Panc1 (cell line): ENCODE measurements at places on chromosomes 3 and 15.

DNA sequence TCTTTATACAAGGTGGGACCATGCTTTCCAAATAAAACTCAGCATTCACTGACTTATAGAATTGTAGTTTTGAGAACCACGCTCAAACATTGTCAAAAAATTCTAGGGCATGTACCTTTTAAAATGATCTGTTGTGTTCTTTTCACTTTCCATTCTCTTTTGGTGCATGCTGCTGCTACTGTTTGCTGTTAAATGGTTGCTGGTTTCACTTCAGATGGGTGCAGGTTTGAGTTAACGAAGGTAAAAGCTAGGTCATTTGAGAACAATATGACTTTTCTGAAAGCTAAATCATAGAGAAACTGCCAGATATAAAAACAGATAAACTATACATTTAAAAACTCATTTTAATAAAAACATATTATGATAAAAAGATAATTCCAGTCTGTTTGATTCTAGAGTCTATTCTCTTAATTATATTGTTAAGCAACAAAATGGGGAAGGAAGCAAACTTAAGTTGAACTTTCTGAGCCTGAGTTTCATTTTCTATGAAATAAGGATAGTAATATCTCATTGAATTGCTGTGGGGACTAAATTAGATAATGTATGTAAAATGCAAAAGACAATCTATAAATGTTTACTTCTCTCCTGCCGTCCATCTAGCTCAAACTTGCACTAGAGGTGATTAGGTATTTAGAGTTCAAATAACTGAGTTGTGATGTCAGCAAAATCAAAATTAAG, 82.4 kb downstream of the OXSM start:
- no peak for DNase-seq

DNA sequence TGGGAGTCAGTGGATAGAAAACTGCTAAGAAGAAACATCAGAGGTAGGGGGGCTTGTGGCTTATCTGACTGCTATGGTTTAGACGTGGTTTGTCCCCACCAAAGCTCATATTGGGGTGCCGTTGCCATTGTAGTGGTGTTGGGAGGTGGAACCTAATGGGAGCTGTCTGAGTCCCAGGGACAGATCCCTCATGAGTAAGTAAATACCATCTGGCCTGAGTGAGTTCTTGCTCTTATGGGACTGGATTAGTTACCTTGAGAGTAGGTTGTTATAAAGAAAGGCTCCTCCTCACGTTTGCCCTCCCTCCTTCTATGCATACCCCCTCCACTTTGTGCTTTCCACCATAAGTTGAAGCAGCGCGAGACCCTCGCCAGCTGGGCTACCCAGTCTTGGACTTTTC, 53.4 kb upstream of the VILL start:
- no peak for DNase-seq

DNA sequence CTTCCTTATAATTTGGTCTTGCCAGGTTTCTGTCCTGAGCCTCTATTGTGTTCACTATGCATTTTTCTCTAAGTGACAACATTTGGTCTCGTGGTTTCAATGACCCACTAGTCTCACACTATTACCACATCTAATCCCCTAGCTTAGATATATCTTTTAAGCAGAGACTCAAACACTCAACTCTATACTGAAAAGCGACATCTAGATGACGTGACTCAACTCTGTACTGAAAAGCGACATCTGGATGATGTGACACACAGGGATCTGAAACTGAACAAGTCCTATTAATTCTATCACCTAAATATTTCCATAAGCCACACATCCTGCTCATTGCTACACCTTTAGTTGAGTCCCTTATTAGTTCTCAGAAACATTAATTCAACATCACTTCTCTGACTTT, 141.7 kb upstream of the MBNL1 start:
- no peak for DNase-seq

- no peak for DNase-seq
Measured at GRCh38 chr3:13022348-13023234, 50.6 kb downstream of the IQSEC1 start.

GRCh38 chr15:64356710-64357040, 702 bp upstream of the CSNK1G1 start:
- DNase-seq: no peak

DNA sequence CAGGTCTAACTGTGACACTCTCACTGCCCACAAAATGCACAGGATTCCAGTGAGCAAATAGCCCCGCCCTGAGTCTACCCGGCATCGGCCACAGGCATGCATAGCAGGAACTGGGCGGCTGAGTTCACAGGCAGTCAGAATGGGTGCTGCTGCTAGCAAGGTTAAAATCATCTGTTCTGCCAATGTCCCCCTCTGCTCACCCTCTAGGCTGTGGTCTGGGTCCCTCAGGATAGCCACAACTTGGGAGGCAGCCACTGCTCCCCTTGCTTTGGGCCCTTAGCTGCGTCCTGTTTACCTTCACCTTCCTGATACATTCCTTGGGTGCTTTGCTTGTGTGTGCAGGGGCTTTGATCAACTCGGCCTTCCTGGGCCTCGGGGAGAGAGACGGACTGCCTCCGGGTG, 232.9 kb upstream of the RGMA start:
- DNase-seq: no peak

DNA sequence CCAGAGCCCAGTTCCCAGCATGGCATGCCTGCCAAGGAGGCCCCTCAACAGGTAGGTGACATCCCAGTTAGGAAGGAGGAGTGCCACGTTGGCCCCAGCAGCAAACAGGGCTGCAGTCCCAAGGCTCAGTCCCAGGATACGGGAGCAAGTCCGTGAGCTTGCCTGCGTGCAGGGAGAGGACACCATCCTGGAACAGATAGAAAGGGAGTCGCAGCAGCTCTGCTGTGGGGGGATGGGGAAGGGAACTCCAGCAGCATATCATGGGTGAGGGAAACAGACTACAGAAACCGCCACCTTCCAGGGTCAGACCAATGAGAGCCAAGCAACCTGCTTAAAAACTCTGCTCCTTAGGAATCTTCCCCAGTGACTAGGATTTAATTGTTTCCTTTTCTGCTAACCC, 9.4 kb upstream of the DYNLT2B start:
- DNase-seq: no peak

- no peak for DNase-seq
Measured at GRCh38 chr3:96970211-96970610, 155.8 kb downstream of the EPHA6 start.

GRCh38 chr3:124967964-124968363, 33.4 kb upstream of the MUC13 start:
- no peak for DNase-seq

GRCh38 chr15:89599021-89599420, 23.8 kb downstream of the TICRR start:
- DNase-seq: no peak

DNA sequence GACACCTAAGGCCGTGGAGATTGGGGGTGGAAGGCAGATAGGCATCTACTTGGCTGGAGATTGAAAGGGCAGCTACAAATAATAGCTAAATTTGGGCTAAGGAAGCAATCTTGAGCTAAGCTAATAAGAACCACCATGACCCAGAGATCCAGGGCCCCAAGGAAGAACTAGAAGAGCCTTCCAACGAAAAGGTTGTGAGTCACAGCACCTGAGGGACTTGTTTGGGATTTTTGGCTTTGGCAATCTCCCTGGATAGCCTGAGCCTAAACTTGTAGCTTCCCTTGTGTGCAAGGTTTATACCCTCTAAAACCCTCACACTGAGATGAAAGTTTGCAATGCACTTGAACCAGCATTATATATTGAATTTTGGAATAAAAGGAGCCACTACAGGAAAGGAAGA, 364.0 kb upstream of the IL12A start:
- no peak for DNase-seq

DNA sequence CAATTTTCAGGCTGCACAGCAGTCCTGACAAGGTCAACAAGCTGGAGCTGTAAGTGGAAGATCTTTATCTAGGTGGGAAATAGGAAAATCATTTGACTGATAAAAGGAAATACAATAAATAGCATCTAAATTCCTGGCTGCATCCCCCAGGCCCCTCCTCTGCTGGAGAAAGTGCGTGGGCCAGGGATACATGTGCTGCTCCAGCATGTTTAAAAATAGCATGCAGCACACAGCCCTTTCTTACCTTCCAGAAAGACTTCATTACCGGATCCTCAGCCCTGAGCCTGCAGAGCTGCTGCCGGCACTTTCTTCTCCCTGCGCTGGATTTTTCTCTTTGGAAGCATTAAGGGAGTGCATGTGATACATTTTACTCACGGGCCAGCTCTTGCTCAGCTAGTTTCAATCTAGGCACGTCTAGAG, 77.3 kb downstream of the HMG20A start:
- DNase-seq: no peak

DNA sequence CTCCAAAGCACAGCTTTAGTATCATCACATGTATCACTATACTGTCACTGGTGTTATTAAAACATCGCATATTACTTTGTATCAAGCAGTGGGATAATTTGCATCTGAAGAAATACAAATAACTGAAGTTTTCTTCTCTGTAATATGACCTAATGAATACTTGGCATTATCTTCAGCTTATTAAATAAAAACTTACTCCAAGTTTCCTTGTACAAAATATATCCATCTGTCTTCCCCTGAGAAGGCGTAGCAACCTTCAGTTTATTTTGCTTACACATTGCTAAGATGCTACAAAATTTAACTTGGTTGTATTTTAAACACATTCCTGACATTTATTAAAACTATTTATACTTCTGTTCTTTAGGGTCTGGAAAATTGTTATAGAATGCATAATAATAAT, 13.7 kb downstream of the FGF7 start:
- DNase-seq: no peak
